ENCODE measurements at places on chromosomes 1 and 21.

GRCh38 chr1:246417152-246417812 lies 89.8 kb downstream of the SMYD3 start:
- DNase-seq = no peak

GRCh38 chr21:28928578-28929420 lies 63.9 kb downstream of the LTN1 start:
- no peak for DNase-seq

DNA sequence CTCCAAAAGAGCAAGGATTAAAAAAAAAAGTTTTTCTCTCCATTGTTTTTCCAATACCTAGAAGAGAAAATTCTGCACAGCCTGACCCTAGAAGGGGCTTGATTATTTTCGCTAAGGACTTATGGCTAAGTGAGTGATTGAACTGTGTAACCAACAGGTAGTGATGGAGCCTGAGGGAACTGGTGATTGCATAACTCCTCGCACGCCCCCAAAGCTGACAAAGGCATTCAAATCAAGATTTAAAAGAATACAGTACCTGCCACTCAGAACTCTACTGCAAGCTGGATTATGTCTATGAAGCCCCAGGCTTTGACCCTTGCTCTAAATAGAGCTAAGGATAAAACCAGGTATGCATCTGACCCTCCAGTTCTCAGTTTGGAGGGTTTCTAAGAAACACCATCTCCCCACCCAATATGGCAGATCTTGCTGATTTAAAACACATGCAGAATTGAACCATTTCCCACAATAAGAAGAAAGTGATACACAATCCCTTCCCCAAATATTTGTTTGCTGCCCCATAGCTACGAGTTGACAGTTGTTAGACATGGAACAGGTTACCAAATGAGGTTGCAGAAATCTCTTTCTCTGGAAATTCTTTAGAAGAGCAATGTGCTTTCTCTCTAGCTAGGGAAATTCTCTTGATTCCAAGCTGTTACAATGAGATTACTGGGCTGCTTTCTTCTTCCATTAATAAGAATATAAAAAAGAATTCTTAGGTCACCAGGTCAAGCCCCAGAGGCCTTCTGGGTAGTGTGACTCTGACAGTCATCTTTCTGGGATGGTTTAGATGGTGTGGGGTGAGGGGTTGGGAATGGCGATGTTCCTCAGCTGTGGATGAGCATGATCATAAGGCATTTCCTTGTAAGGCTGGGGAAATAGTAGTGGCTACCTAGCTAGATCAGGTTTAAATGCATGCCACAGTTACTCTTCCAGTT lies 35.1 kb downstream of the FGGY start:
- no peak for DNase-seq

DNA sequence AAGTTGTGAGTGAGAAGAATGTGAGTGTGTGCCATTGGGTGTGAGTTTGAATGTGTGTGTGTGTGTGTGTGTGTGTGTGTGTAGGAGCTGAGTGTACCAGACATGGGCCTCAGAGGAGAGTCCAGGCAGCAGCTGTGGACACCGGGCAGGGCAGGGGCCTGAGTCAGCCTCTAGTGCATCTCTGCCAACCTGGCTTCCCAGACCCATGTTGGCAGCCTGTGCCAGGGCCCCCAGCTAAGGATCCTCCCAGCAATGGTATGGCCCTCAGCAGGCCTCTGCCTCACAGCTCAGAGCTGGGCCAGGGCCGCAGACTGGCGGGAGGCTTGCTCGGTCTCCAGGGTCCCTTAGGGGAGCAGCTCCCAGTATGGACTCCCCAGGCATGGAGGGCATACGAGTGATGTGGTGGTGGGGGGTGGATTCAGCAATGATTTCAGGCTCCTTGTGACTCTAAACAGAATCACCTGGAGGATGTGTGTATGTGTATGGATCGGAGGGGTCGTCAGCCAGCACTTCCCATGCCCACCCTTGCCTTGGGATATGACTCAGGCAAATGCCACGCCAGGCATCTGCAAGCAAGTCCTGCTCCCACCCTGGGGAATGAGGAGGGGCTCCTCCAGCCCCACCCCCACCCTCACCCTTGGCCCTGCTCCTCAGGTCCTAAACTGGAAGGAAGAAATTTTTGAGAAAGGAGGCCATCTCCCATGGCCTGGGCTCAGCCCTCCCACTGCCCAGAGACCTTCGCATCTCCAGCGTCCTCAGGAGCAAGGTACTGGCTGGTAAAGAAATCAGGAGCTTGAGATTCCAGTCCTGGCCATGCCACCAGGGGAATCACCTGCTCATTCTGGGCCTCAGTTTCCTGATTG lies 1.8 kb upstream of the FOXO6 start:
- no peak for DNase-seq

DNA sequence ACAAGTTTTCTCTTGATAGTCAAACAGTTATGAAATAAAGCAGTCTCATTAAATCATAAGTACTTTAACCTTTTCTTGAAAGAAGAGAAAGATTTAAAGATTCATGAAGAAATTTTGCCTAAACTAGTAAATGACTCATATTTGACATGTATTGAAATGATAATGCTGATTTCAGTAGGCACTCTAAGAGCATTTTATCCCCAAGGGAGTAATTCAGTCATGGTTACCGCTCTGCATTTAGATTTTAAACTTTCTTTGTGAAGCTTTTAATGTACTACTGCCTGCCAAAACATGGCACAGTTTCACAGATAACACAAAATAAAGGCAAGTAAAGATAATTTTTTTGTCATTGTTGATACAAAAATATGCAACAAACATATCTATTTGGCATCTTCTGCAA lies 6.8 kb downstream of the USH2A start:
- no peak for DNase-seq

DNA sequence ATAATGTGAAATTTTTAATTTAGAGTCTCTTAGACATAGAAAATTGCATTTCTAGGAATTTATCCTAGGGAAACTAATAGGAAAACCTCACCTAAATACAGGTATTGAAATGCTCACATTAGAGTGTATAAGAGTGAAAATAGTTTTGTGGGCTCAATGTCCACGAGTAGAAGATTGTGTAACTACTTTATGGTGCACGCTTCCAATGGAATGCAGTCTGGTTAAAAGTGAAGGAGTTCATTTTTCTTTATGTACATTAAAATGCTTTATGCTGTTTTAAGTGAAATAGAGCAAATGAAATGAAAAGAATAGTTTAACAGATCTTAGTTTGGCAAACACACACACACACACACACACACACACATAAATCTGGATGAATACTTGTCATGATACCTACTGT lies 278.2 kb downstream of the USP25 start:
- DNase-seq = no peak

GRCh38 chr1:89827902-89828301 lies 7.1 kb downstream of the LRRC8D start:
- DNase-seq = no peak

GRCh38 chr1:1240822-1241587 lies 5.5 kb downstream of the C1QTNF12 start:
- no peak for DNase-seq

GRCh38 chr1:89112871-89113613 lies 12.9 kb downstream of the GBP2 start:
- no peak for DNase-seq

DNA sequence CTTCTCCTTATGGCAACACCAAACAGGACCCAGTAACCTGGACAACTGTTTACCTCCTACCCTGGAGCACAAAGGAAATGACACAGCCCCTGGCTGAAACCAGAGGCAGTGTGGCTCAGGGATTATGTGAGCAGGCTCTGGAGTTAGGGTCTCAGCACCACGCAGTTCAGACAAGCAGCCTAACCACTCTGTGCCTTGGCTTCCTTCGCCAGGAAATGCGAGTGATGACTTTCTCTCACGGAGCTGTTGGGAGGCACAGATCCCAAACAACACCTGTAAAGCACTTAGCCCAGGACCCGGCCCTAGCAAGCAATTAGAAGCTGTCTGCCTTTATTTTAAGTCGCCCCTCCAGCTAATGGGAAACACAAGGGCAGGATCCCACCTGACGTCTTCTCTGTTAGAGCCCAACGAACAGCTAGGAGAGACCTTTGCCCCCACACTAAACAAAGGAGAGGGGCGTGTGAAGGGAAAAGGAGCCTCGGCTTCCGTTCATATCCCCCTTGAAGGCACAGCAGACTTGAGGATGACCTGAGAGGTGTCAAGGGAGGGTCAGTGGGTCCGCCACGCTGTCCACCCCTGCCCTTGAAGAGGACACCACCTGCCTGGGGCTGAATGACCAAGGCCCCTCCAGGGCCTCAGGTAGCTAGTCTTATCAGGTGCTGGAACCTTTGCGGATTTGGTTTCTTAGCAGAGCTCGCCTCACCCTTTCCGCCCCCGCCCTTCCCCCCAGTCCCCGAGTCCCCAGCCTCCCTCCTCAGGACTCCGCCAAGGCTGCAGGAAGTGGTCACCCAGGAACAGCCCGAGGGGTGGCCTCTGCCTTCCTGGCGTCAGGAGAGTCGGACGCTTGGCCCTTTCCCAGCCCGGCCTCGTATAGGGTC lies 860 bp downstream of the TMEM63A start:
- no peak for DNase-seq

- DNase-seq = no peak
Observed at GRCh38 chr21:32182449-32182848, 96.4 kb downstream of the MIS18A start.

DNA sequence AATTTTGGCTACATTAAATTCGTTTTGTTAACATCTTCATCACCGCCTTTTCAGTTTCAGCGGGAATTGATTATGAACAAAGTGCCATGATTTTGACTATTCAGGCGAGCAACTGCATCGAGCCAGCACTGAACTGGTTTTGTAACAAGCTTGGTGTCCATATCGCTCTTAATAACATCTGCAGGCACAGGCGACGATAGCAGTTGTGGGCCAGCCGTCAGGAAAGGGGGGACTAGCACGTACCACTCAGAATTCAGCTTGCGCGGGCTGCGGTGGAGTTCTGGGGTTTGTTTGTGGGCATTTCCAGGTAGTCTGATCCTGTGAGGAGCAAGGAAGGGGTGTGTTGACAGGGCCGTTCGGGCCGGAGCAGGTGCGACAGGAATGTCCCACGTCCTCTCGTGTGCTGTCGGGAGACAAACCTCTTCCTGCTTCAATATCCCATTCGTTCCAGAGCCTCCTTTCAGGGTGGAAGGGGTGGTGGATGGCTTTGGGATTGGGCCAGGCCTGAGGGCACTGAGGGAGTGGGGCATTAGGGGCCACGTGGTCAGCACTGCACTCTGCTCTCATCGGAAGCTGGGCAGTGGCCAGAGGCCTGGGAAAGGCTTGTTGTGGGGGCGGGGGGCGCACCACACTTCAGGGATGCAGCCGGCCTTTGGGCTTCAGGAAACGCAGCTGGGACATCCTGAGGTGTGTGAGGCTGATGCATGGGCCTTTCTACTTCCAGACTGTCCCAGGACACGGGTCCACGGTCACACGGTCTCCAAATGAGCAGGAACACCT lies 39.1 kb downstream of the SKI start:
- no peak for DNase-seq

GRCh38 chr21:33769057-33769456 lies 126.8 kb downstream of the ITSN1 start:
- no peak for DNase-seq

GRCh38 chr1:231931846-231932454 lies 305.4 kb downstream of the DISC1 start:
- DNase-seq = no peak

- DNase-seq = no peak
Observed at GRCh38 chr1:1199141-1199960, 7.0 kb downstream of the TNFRSF18 start.

DNA sequence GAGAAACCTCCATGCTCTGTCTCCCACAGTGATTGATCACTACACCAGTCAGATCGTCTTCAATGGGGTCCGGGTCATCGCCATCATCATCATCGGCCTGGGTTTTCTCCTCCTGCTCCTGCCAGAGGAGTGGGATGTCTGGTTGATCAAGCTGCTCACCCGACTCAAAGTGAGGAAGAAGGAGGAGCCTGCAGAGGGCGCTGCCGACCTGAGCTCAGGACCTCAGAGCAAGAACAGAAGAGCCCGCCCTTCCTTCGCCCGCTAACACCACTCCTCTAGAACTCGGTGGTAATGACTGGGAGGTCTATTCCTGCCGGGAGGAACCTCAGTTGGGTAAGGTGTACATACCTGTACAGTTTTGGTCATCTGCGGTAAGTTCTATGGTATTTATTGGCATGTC lies 50.3 kb upstream of the COA6 start:
- DNase-seq = no peak

- DNase-seq = no peak
Observed at GRCh38 chr1:76125473-76126219, 51.1 kb downstream of the ST6GALNAC3 start.

- no peak for DNase-seq
Observed at GRCh38 chr1:64686828-64687724, 57.8 kb upstream of the RAVER2 start.

- DNase-seq = no peak
Observed at GRCh38 chr1:213330281-213330680, 279.2 kb downstream of the RPS6KC1 start.

DNA sequence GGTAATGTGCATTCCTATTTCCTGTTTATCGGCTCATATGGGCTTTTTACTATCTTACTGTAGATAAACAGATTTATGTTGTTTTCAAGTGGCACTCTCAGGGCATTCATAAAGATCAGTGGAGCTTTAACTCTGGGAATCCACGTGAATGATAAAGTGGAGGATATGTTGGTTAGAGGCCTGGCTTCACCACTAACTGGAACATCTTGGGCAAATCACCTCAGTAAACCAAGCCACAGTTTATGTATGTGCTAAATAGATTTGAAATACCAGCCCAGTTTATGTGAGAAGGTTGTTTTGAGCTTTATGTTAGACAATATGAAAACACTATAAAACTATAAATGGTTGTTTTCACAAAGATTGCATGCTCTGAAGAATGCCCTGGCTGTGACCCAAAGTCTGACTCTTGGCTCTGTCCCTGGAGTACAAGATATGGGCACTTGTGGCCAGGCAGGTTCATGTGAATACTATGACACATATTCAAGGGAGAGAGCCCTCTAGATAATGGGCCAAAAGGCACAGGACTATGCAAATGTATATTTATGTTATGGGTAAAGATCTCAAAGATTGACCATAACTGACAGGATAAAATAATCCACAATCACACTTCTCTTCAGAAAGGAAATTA lies 36.7 kb downstream of the FAM163A start:
- DNase-seq = no peak

DNA sequence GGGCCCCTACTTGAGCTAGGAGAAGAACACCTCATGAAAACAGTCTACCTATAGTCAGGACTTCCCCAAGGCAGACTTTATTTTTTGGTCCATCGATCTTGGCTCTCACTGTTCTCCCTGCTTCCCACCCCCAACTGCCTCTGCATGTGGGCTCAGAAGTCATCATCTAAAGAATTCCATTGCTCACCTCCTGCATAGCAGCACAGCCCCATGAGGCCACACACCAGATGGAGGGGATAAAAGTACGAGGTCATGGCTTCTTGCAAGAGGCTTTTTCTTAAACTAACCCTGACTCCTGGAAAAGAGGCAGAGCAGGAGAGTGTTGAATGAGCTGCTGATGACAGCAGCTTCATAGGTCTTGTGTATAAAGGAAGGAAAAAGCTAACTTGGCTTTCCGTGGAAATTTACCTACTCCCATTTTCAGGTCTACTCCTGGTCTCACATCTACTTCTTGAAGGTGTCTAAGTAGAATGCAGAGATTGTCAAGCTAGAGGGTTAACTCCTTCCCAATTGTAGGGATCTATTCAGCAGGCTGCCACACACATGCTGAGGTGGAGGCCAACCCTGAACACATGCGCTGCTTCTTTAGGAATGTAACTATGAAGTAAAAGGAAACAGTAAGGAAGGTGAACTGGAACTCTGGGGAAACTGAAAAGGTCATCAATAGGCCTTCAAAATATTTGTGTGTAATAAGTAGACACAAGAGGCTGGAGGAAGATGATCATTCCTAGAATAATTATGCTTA lies 18.7 kb downstream of the WNT2B start:
- DNase-seq = no peak

GRCh38 chr1:241479294-241479693 lies 40.3 kb downstream of the FH start:
- DNase-seq = no peak

GRCh38 chr1:214557952-214558735 lies 6.7 kb upstream of the PTPN14 start:
- no peak for DNase-seq

Measured in esophagus squamous epithelium (tissue), 5 donors.